Right cardiac atrium (tissue), 5 donors: ENCODE measurements at places on chromosomes 1 and 21.
A peak's percentile ranks its signal among the peaks of the same experiment; 100 is the strongest.

DNA sequence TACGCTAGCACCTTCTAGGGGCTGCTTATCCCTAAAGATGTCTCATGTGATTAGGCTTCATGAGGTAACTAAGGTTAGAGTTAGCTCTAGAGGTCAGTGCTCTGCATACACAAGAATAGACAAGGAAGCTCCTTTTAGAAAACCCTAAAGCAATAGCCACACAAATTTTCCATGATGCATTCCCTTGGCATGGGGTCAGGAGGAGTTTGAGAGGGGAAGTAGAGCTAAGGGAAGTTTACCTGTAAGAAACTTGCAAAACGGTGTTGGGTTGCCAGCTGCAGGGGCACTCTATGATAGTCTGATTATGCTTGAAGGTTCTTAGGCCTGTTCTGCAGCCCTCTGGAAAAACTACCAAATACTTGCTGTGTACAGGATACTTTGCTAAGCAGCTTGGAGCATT lies 39.0 kb upstream of the A3GALT2 start:
- DNase-seq = no peak

GRCh38 chr21:24205319-24205718 lies 1402.0 kb downstream of the MRPL39 start:
- DNase-seq = no peak

- DNase-seq = no peak
Measured at GRCh38 chr1:5955479-5955977, 36.7 kb downstream of the NPHP4 start.

DNA sequence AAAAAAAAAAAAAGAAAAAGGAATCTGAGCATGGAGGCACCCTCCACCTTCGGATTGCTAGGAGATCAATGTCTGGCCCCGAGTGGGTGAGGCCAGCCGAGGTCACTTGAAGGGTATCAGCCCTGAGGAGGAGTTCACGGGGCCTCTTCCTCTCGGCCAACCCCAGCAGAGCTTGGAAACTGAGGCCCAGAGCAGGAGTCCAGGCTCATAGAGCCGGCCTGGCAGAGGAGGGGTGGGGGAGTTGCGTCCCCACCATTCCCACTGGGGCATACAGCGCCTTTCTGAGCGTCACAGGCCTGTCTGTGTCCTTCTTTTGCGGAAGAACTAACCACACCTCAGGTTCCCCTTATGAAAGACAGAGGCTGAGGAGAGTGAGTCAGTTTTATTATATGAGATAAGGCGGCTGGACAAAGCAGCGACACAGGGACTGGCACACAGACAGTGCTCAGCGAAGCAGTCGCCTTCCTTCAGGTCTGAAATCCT lies 17.1 kb upstream of the EPHA2 start:
- no peak for DNase-seq

GRCh38 chr1:179036844-179037465 lies 11.3 kb downstream of the FAM20B start:
- no peak for DNase-seq

DNA sequence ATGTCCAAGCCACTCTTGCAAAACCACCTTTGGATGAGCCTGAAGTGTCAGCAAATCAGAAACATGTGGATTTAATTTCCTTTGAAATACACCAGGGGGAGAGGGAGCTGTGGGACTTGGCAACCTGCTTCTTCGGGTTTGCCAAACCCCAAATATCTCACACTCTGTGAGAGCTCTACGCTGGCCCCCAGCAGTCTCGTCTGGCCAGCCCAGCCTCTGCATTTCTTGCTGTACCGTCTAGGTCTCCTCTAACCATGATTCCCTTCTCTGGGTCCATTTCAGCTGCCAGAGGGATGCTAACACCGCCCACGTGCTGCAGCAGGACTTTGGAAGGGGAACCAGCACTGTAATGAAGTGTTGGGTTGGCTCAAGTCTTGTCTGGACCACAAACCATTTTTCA lies 114.6 kb downstream of the MRPS6 start:
- peak; percentile 56 for DNase-seq

DNA sequence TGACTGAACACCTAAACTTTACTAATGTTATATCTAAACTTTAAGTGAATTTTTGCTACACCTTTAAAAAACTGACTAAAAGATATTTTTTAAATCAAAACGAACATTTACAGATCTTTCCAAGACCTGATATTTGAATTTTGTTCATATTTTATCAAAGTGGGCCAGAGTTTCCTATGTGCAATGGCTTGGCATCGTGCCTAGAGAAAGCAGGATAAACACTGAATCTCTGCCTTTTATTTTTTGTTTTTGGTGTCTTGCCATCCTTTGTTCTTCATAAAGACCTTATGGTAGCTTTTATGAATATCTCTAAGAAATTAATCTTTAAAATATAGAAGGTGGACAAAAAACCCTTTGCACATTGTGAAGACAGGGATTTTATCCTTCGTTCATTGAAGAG lies 25.8 kb upstream of the VPS26C start:
- DNase-seq = no peak

- DNase-seq = no peak
Measured at GRCh38 chr1:228471762-228472398, 15.3 kb upstream of the RNF187 start.

DNA sequence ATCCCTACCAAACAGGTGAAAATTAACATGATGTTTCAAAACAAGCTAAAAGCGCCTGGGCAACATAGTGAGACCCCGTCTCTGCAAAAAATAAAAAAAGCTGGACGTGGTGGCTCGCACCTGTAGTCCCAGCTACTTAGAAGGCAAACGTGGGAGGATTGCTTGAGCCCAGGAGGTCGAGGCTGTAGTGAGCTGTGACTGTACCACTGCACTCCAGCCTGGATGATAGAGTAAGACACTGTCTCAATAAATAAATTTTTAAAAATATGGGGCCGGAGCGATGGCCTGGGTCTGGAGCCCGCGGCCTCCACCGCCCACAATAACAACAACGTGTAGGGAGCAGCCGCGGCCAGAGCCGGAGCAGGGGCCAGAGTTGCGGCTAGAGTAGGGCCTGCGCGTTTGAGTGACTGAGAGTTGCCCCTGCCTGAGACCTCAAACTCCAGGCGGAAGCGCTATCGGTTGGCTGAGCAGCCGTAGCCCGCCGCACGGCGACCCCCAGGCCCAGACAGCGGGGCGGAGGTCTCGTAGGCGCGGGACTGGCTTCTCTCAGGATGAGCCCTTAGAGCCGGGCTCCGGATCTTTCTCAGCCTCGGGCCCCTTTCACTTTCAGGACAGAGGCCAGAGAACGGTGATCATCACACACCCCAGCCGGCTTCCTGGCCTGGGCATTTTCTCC lies 41.4 kb downstream of the ZMYM1 start:
- peak; percentile 65 for DNase-seq

DNA sequence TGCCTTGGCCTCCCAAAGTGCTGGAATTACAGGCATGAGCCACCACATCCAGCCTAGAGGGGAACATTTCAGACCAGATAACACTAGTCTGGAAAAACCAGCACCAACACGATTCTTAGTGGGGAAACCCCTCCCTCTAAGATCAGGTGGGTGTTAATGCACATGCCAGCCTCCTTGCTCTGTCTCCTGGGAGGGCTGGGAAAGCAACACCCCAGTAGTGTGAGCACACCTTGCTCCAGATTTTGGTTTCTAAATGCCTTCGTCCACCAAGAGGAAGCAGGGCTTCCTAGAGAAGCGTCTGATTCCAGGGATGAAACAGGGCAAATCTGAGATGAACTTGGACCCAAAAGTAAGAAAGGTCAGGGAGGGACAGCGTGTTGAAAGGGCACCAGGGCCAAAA lies 2.2 kb upstream of the KRTAP10-4 start:
- no peak for DNase-seq

DNA sequence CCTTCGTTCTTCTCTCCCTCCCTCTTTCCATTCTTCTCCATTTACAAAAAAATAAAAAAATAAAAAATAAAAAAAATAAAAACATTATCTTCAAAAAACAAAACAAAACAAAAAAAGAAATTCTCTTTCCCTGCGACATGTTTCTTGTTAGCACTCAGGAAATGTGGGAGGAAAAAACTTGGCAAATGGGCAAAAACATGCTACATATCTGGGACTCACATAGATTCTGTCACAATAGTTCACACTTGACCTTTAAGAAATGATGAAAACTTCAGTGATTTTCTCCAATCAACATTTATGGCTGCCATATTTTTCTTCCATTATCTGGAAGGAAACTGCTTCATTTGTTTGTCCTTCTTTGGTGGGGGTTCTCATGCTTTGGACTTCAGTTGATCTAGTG lies 109.3 kb downstream of the PRKAB2 start:
- DNase-seq = no peak

GRCh38 chr1:103948526-103948925 lies 198.8 kb downstream of the AMY1C start:
- DNase-seq = no peak

- no peak for DNase-seq
Measured at GRCh38 chr1:38744452-38745350, 114.9 kb downstream of the RRAGC start.

DNA sequence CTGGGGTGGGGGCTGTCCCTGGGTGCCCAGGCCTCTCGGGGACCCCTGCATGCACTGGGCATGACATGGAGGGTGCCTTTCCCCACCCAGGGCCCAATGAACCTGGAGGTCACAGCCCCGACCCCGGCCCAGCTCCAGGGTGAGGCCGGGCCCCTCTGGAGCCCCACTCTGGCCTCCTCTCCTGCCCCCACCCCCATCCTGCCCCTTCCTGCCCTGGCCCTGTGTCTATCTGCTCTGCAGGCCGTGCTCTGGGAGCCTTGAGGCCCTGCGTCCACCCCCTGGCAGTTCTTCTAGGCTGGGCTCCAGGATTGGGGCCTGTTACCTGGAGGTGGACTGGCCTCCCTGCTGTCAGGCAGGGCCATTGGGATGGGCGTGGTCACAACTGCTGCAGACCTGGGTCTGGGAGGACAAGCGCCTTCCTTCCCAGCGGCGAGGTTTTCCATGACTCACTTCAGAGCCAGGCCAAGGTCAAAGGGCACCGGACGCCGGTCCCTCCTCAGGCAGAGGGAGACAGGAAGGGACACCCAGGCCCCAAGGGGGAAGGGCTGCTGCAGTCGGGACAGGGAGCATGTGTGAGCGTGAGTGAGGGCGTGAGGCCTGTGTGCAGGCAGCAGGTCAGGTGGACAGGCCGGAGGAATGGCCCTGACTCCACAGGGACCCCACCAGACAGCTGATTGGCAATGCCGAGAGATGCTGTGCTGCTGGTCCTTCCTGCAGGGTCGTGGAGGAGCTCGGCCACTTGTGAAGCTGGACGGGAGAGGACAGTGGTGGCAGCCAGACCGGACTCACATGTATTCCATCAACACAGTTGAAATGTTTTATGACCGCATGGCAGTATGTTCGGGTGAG lies 31.1 kb upstream of the POFUT2 start:
- DNase-seq = peak; percentile 90

GRCh38 chr21:34844013-34844923 lies 175.5 kb downstream of the CLIC6 start:
- peak; percentile 73 for DNase-seq

DNA sequence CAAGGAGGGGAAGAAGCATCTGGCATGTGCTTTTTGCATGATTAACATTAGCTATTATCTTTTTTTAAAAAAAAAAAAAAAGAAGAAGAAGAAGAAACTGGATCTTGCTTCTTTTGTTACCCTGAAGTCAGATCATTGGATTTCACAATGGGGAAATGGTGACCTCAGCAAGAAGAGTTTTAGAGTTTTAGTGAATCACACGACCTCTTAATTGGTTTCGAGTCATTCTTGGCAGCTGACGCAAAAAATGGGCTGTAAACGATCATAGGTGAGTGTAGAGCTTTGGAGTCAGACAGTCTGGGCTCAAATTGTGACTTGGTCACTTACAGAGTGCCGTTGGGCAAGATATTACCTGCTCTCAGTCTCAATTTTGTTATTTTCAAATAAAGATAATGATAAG lies 33.3 kb upstream of the PGBD5 start:
- no peak for DNase-seq

GRCh38 chr1:110523011-110523410 lies 4.0 kb upstream of the KCNA10 start:
- DNase-seq = no peak

- no peak for DNase-seq
Measured at GRCh38 chr1:171420810-171421209, 64.5 kb upstream of the PRRC2C start.

DNA sequence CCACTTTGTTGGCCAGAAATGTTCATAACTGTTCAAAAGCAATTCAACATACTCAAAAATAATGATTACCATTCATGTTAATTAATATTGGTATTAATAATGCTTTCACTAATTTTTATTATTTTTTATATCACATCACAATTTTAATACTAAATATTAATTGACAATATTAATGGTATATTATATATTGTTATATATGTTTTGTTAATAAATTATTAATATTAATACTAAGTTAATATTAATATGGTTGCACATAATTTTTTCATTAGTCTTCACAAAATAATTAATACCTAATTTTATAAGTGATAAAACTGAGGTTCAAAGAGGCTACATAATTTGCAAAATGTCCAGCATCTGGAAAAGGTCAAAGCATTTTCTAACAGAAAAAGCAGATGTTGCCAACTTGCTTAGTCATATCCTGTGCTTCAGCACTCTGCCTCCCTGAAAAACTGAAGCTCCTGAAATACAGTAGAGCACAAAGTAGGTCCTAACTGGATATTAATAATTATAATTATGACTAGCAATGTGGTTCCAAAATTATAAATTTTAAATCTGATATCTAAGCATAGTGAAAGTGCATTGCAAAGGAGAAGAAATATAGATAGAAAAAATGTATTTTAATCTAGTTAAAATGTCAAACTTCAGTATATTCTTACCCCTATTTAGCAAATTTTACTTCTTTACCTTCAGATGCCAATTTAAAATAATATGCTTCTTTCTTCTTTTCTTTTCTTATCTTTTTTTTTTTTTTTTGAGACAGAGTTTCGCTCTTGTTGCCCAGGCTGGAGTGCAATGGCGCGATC lies 123.2 kb upstream of the TNFSF4 start:
- DNase-seq = no peak

DNA sequence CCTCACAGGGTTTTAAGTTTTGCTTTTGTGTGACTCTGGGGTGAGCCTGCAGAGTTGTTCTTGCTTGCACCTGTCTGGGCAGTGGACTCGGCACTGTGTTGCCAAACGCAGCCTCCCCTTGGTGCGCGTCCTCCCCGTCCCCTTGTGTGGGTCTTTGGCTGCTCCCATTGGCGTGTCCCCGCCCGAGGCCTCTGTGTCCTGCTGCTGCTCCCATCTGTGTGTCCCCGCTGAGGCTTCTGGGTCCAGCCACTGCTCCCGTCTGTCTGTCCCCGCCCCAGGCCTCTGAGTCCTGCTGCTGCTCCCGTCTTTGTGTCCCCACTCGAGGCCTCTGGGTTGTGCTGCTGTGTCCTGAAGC lies 62.8 kb downstream of the PCNT start:
- DNase-seq = no peak

GRCh38 chr1:91805311-91805801 lies 80.6 kb downstream of the TGFBR3 start:
- DNase-seq = no peak

- DNase-seq = no peak
Measured at GRCh38 chr1:236059011-236059410, 5.9 kb downstream of the NID1 start.

GRCh38 chr1:101004670-101005069 lies 20.9 kb downstream of the DPH5 start:
- DNase-seq = no peak

DNA sequence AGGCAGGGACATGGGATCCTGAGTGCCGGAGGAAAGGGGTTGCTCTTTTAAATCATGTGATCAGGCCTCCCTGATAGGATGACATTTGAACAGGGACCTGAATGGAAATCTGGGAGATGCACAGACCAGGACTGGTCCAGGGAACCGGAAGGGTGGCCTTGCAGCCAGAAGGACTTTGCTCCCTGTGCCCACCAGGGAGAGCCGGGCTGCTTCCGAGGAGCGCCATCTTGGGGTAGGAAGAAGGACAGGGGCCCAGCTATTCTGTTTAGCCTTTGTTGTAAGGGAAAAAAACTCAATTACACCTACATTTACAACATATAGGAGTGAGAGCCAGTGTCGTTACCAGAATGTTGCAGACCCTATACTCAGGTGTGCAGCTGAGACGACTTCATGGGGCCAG lies 5.5 kb downstream of the KLHDC7A start:
- no peak for DNase-seq
